A172 (cell line): ENCODE measurements at places on chromosomes 6 and 20.

- DNase-seq: no peak
Measured at GRCh38 chr6:120357447-120357846, 976.8 kb downstream of the TBC1D32 start.

DNA sequence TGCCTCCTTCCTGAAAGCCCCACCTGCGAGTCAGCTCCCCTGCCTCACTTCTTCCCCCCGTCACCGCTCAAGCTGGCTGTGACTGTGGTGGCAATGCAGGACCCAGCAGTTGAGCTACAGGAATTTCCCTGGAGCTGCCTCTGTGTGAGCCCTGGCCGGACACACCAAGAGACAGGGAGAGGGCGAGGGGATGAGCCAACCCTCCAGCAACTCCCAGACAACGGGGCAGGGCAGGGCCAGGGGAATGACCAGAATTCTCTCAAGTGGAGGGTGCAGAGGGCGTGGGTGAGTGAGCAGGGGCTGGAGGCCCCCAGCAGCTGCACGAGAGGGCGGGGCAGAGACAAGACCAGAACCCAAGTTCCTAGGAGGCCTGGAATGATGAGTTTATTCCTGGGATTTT lies 4.9 kb upstream of the ARFGAP1 start:
- no peak for DNase-seq

DNA sequence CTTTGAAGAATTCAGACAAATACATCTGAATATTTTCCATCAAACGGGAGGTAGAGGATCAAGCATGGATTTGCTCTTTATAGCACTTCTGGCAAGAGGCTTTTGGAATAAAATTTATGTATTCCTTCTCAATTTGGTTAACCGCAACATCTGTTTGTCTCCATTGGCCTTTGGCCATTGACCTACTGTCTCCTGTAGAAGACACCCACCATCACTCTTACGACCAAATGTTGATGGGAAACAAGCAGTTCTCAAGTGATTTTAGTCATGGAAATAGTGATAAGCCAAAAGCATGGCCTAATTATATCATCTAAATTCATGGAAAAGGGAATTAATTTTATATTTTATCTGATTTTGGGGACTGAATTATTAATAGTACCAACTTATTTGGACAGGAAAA lies 591.9 kb downstream of the CD109 start:
- DNase-seq: no peak

DNA sequence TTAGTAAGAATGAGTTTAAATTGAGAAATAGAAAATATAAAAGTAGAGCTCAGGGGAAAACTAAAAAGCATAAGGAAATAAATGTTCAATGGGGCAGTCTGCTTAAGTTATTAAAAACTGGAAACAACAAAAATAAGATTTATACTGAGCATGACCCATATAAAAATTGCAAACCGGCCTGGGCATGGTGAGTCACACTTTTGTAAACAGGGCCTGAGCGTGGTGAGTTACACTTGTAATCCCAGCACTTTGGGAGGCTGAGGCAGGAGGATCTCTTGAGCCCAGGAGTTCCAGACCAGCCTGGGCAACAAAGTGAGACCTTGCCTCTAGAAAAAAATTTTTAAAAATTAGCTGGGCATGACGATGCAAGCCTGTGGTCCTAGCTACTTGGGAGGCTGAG lies 74.6 kb downstream of the TMEM244 start:
- no peak for DNase-seq

DNA sequence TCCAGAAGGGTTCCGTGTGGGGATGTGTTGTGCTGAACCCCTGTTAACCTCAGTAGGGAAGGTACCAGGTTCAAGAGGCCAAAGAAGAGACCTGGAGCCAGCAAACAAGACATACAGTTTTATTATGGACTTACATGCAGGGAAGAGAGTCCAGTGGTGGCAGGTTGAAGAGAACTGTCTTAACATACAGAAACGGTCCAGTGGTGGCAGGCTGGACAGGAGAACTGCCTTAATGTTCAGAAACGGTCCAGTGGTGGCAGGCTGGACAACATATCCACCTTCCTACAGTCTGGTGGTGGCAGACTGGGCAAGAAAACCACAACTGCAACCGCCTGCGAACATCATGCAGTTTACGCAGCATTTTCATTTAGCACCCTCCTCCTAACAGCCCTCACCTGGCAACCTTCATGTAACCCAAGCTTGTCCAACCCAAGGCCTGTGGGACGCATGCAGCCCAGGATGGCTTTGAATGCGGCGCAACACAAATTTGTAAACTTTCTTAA lies 75.9 kb downstream of the PHACTR3 start:
- no peak for DNase-seq

GRCh38 chr6:25042036-25042521 lies 106.3 kb upstream of the RIPOR2 start:
- no peak for DNase-seq

DNA sequence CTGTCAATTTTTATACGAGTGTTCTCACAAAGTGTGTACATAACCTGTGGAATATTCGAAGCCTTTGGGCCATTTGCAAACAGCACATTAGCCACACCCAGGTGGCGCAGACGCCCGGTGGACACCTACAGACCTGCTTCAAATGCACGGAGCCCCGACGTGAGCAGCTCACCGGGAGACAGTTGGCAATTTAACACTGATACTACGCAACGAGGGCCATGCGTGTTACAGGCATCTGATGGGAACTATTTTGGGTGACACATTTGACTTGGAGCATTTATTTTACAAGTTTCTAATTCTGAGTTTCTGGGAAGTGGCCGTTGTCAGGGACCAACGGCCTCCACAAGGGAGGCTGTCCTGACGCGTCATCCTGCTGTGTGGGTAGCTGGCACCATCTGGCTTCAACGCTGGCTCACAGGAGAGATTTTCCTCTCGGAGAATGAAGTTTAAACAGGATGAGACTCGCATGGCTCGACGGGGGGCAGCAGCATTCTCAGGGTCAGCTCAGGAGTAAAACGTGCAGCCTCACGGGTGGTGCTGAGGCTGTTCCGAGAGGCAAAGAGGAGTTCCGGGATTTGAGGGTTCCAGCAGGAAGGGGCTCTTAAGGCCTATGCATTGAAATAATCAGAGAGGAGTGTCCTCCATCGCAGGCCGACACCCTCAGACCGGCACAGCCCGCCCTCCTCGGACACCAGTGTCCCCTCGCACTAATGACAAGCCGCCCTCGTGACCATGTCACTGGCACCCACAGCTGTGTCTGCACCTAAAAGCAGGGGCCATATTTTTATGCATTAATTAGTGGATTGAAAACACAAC lies 207.4 kb downstream of the DLL1 start:
- DNase-seq: no peak

DNA sequence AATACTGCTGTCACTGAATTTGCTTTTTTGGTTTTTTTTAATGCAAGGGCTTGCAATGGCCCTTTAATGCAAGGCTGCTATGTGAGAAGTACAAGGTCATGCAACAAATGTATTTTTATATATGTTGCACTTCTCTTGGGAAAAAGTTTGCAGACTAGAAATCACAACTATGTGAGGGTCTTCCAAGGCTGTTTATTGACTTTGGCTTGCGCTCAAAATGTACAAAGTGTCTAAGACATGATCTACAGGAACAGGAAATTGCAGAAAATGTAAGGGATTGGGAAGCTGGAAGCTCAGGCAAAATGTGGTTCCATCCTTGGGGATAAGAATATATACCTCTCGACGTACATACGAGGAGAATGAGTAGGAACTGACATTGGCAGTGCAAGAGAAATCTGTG lies 92.2 kb upstream of the F13A1 start:
- no peak for DNase-seq

GRCh38 chr6:100175814-100176310 lies 181.8 kb upstream of the MCHR2 start:
- peak; percentile 43 for DNase-seq

GRCh38 chr20:60269573-60270162 lies 311.4 kb downstream of the CDH26 start:
- DNase-seq: no peak

DNA sequence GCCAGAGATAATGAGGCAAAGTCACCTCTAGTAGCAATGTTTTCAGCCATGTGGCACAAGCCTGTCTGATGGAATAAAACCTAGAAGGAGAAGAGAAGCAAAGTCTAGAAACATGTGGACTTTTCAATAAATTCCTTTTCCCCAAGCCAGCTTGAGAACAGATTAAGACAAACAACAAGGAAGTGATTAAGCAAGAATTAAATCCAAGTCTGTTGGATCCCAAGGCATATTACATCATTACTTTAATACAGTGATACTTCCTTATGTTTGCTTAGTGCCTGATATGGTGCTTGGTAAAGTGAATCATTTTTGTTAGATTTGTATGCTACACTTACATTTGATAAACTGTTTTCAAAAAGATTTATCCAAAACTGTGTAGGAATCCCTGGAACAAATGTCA lies 260.3 kb upstream of the FAM83B start:
- DNase-seq: peak; percentile 1

DNA sequence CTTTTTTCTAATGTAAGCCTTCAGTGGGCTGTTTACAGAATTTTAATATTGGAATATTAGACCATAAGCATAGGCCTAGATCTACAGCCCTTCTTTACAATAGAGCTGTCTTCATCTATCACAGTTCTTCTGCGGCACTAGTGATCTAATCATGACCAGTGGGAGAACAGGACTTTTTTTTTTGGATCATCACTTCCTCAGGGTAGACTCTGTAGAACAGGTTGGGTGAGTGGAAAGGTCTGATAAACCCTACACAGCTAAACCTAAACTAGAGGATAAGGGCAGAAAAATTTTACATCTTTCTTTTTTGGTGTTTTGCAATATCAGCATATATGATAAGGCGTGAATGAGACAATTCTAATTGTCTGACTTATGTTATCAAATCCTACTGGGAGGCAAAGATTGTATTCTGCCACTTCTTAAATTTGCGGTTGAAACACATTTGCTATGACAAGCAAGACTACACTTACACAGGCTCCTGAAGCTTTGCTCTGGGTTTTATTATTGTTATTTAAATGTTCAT lies 52.2 kb downstream of the GOPC start:
- no peak for DNase-seq

DNA sequence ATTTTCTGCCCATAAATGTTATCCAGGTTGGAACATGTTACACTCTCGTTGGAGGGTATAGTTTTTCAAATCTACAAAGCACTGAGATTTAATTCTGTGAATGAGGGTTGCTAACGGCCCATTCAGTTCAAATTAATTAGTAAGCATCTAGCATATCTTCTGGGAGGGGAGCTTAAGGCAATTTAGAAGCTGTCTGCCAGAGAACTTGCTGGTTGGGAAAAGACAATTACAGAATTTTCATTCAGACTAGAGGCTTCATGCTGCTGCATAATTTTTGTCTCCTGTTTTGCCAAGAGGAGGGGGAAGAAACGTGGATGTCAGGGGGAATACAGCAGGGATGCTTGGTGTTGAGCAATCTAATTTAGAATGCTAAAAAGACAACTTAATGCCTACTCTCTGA lies 268.3 kb upstream of the FAM83B start:
- no peak for DNase-seq

- peak; percentile 52 for DNase-seq
Measured at GRCh38 chr6:31680226-31681134, at the start of gene LY6G5C. LY6G5C (minus strand) TSS chr6:31681067; CDS start chr6:31680373, 694 bp downstream.

GRCh38 chr6:148653138-148653776 lies 93.6 kb upstream of the UST start:
- DNase-seq: peak; percentile 5

DNA sequence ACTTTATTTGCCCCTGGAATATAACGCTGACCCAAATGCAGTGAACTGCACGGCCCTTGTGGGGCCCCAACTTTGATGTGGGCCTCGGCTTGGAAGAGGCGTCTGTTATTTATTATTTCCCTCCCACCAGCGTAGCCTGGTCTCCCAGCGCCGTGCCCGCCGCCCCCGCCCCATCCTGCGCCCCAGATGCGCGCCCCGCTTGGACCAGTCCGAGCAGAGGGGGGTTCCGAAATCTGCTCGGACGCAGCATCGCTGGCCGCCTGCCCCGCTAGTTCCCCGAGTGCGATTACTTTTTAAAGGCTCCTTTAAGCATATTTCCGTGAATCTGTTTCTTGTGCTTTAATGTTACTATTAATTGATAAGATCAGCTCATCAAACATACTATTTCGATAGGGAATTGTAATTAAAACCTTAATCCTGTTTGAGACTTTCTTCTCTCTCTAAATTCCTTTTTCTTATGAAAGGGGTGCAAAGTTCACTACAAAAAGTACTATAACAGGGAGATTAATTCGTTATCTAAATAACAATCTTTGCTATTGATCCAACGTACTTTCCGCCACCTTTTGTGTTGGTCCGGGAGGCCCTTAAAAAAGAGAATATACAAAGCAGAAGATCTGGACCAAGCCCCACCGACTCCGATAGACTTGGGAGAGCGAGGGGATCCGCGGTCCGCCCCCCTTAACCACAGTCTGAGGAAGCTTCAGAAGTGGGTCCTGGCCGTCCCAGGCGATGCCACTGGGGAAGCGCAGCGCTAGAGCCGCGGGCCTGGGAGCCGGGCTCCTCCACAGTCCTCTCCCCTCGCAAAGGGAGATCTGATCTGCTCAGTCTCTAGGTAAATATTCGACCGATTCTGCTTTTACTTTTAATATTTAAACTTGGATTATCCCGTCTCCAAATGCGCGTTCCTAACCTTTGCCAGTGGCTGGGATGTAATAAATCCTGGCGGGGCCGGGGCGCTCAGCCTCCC lies 10.2 kb downstream of the POU3F2 start:
- no peak for DNase-seq

DNA sequence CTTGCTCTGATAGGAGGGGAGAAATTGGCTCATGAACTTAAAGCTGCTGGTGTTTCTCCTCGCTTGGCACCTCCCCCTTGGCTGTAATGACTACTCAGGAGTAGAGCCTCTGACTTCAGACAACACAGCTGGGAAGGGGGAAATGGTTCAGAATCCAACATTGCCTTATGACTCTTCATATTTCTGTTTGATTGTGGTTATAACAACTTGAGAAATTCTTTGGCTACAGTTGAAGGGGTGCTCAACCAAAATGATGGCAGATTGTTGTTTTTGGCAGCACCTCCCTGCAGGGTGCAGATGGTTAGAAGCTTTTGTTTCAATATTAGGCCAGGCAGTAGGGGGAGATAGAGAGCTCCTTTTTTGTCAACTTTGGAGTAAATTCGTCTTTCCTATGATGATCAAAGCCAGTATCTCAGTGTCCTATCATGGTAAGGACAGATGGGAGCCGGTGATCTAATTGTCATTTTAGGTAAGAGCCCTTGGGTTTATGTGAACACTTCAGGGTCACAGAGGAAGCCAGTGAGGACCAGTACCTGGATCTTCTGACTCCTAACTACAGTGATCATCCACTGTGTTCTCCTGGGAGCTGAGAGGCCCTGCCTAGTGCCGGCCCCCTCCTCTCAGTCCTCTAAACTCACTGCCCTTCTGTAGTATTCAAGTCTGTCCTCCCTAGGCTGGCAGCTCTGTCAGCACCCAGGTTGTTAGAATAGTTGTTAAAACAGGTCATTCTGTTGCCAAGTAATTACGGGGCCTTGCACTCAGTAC lies 39.9 kb downstream of the RPRD1B start:
- peak; percentile 94 for DNase-seq

- no peak for DNase-seq
Measured at GRCh38 chr20:7879883-7880282, 60.4 kb downstream of the HAO1 start.

GRCh38 chr20:61673152-61673847 lies 392.4 kb downstream of the TAF4 start:
- no peak for DNase-seq

DNA sequence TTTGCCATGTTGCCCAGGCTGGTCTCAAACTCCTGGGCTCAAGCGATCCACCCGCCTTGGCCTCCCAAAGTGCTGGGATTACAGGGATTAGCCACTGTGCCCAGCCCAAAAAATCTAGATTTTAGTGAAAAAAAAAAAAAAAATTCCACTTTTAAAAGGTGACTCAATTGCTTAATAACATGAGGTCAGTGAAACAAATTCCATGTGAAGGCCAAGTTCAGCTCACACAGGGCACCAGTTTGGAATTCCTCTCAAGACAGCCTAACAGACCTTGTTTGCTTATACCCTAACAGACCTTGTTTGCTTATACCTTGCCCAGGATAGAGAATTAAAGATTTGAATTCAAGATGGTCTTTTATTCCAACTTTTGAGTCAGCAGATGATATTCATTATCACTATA lies 5.1 kb downstream of the RRBP1 start:
- no peak for DNase-seq
